Retina (tissue), 1 donor: ENCODE measurements at places on chromosomes 5 and 9.

DNA sequence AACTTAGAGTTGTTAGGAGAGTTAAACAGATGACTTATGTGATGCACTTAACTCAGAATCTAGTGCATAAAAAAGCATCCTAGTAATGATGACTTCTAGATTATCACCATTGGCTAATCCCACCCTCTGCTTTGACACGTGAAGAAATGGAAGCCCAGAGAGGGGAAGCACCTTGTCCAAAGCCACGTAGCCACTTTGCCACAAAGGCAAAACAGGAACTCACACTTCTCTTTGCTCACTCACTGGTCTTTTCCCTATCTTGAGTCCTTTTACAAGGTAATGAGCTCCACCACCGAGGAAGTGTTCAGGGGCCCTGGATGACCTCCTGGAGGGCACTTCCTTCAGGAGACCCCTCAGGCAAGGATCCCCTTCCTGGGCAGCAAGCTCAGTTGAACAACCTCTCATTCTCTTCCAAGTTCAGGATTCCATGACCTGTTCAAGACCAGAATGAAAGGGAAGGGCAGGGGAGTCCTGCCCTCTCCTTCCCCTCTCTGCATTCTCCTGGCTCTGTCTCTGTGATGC lies 89.7 kb downstream of the HRH2 start:
- DNase-seq = no peak

DNA sequence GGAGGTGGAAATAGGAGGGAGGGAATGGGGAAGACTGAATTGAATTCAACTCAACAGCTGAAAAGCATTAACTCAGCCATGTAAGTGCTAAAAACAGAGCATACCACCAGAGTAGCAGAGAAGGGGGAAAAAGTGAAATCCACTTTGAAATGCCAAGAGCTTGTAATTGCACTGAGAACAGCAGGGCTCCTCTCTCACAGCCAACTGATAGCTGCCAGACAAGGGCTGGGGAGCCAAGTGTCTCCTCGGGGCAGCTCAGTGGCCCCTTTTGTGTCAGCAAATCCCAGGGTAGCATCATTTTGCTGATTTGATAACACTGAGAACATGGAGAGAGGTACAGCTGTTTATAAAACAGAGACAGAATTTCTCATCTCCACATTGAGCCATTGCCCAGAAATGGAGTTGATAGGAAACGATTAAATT lies 182.5 kb downstream of the FRMD3 start:
- no peak for DNase-seq

DNA sequence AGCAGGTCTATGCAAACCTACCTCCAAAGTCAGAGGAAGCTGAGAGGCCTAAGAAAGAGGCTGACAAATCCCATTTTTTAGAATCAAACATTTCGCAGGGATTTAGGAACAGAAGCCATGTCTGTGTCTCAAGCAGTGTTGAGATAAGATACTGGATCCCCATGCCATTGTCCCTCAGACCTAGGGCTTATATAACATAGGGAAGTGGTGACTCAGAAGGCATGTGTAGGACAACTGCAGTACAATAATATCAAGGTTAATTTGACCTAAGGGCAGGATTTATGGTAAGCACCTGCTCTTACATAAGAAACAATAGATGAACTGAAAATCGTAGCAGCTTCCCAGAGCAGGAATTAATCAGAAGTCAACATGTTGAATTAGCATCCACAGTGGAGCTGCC lies 459.4 kb downstream of the ANXA1 start:
- DNase-seq = no peak

DNA sequence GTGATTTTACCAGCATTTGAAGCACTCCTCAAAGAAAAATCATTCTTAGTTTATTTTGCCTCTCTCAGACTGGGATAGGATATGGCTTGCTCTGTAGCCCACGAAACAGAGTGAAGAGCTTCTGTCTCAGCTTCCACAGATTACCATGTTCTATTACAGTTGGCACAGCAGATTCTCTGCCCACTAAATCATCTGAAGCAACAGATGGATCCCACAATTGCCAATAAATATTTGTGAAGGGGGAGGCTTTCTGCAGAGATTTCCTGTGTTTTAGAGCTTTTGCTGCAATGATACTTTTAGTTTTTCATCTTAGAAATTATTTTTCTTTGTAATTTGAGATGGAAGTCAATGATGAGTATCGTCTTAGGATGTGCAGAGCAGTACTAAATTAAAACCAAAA lies 12.3 kb upstream of the MAP3K1 start:
- DNase-seq = no peak

DNA sequence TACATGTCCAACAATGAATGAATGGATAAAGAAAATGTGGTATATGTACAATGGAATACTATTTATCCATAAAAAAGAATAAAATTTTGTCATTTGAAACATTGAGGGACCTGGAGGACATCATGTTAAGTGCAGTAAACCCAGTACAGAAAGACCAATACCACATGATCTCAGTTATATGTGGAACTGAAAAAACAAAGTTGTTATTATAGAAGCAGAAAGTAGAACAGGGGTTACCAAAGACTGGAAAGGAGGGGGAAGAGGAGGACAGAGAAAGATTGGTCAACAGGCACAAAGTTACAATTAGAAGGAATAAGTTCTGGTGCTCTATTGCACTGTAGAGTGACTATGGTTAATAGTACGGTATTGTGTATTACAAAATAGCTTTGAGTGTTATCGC lies 233.8 kb downstream of the SEMA6A start:
- no peak for DNase-seq

GRCh38 chr9:93268551-93269314 lies 84.8 kb downstream of the WNK2 start:
- no peak for DNase-seq

DNA sequence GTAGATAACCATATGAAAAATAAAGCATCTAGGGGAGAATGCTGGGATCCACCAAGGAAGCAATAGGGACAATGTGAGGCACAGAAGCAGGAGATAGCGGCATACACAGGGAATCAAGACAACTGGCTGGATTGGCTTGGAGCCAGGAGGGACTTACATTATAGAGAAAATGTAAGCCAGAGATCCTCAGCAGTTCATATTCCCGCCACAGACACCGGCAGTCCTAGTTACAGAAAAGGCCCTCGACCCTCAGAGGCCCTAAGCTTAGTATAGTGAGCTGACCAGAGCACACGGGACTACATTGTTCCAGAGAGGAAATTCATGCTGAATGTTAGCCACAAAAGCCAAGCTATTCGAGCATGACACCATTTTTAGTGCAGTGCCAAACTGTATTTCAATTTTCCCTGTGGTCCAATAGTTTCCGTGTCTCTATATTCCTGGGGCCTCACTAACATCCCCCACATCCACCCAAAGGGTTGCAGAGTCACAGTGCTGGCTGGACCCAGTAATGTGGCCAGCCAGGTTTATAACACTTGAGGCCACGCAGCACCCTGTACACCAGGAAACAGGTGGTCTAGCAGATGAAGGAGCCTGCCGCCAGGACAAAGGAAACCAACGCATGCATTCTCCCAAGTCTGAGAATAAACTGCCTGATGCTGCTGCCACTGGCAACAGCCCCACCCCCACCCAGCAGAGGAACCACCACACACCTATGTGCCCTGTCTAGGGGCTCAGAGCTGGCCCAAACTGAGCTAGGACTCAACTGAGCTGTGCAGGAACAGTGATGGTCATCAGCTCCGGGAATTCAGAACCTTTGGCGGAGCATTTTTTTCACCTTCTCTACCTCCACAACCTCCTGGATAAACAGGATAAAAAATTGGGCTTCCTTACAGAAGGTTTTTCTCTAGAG lies 693.2 kb upstream of the CHD1 start:
- DNase-seq = no peak

GRCh38 chr5:127840809-127841208 lies 137.6 kb downstream of the CCDC192 start:
- DNase-seq = no peak

DNA sequence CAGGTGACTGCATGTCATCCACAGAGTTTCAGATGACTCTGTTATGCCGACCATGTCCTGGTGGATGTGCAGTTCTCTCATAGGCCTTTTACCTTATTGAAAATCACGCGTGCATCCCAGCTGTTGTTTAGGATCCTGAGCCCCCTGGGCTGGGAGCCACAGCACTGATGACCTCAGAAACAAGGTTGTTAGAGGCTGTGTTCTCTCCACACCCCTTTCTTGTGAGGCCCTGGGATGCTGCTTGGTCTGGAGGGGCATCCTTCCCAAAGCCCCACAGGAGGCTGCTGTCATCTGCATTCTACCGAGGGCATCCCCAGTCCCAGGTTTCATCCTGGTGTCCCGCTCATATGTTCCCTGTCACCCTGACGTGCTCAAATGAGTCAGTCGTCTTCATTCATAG lies 76.5 kb upstream of the IRX4 start:
- no peak for DNase-seq

DNA sequence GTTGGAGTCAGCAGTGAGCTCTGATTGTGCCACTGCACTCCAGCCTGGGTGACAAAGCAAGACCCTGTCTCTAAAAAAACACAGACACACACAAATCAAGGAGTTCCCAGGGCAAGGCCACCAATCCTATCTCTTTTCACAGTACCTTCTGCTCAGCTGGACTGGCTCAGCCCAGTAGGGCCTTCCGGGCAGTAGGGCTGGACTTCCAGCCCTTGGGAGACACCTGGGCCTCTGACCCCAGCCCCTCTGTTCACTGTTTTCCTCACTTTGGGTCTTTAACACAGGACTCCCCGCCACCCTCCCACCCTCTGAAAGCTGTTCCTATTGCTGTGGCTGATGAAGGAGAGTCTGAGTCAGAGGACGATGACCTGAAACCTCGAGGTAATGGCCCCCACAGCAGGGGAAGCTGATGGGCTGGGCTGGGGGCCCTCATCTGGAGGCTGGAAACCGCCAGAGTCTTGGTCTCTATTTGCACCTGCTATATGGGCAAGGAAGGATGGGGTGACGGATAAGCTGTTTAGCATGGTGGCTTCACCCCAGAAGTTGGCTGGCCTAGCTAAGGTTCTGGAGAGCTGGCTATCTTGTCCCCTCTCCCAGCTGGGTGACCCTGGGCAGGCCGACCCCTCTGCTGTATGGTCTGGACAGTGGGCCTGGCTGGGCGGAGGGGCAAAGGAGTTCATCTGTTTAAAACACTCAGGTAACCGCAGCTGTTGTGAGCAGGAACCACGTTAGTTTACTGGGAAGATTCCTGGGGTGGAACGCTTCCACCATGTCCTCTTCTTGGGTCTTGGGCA lies 25.6 kb downstream of the USP20 start:
- no peak for DNase-seq

- no peak for DNase-seq
Measured at GRCh38 chr5:179127136-179128040, 67.2 kb downstream of the ZNF354C start.

- no peak for DNase-seq
Measured at GRCh38 chr5:137113939-137114338, 385.2 kb downstream of the SPOCK1 start.

DNA sequence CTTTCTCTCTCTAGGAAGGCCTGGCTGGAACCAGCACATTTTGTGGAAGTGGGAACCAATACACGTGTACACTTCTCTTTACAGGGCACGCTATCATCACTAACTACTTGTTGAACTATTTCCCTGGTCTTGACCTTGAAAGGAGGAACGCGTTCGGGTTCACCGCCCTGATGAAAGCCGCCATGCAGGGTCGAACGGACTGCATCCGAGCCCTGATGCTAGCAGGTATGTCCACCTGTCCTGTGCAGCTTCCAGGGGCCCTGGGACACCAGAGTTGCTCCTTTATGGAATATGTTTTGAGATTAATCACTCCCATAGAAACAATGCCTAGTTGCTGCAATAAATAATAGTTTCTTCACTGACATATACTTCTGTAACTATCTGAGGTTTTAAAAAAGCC lies 74.1 kb downstream of the ANKRD33B start:
- no peak for DNase-seq

- no peak for DNase-seq
Measured at GRCh38 chr5:89712134-89712700, 697.3 kb downstream of the CETN3 start.

DNA sequence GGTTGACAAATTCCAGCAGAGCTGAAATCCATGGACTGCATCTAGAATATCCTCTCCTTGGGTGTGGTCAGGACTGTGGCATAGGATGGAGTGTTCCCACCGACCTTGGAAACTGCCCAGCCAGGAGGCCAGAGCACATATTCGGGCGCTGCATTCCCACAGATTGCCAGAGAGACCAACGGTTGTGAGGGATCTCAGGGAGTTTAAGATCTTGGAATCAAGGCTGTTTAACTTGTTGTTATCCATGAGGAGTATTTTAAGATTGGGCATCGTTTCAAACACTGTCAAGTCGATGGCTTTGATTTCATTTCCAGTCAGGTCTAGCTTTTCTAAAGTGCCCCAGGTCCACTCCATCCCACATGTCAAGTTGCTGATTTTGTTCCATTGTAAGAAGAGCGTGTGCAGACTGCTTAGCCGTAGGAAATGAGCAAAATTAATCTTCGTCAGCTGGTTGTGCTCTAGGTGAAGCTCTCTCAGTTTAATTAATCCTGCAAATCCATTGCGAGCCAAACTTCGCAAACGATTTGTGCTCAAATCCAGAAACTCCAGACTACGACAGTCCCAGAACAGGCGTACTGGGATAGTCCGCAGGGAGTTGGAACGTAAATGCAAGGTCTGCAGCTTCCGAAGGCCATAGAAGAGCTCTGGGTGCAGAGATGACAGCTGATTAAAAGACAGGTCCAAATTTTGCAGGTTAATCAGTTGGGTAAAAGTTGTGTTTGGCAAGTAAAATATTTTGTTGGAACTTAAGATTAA lies 1.5 kb downstream of the LRRTM2 start:
- peak; percentile 63 for DNase-seq

DNA sequence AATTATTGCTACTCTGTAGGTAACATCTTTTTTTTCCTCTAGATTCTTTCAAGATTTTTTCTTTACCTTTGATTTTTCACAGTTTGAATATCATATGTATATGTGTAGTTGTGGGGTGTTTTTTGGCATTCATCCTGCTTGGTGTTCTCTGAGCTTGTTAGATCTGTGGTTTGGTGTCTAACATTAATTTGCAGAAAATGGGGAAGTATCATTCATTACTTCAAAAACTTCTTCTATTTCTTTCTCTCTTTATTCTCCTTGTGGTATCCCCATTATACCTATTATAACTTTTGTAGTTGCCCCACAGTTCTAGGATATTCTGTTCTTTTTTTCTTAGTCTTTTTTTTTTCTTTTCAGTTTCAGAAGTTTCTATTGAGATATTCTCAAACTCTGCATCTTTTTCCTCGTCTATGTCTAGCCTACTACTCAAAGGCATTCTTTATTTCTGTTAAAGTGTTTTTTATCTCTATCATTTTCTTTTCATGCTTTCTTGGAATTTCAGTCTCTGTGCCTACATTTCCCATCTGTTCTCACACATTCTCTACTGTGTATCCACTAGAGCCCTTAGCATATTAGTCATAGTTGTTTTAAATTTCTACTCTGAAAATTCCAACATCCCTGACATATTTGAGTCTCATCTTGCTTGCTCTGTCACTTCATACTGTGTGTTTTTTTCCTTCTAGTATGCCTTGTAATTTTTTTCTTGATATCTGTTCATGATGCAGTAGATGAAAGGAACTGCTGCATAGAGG lies 60.1 kb upstream of the GNA14 start:
- no peak for DNase-seq

DNA sequence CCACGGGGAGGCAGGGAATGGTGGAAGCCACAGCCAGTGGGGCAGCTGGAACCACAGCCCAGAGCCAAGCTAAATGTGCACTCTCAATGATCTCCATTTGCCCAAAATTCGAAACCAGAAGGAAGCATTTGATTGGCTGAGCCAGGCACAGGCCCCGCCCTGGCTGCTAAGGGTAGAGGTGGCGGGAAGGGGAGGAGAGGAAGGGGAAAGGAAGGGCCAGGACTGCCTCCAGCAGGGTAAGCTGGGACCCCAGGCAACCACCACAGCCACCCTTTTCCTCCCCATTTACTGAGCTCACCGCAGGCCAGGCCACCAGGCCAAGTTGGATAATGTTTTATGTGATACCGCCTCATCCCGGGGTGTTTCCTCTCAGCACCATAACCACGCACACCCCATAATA lies 100.3 kb upstream of the RAPGEF1 start:
- DNase-seq = no peak

- no peak for DNase-seq
Measured at GRCh38 chr5:22614486-22615094, 238.6 kb downstream of the CDH12 start.
